Neural crest cell (in vitro differentiated cells): ENCODE measurements at places on chromosomes 13 and 19.

- DNase-seq: no peak
Measured at GRCh38 chr13:21150013-21150412, 26.3 kb downstream of the SKA3 start.

- no peak for DNase-seq
Measured at GRCh38 chr19:33780746-33781145, 15.9 kb upstream of the KCTD15 start.

- no peak for DNase-seq
Measured at GRCh38 chr19:2922987-2923386, 21.8 kb downstream of the ZNF77 start.

DNA sequence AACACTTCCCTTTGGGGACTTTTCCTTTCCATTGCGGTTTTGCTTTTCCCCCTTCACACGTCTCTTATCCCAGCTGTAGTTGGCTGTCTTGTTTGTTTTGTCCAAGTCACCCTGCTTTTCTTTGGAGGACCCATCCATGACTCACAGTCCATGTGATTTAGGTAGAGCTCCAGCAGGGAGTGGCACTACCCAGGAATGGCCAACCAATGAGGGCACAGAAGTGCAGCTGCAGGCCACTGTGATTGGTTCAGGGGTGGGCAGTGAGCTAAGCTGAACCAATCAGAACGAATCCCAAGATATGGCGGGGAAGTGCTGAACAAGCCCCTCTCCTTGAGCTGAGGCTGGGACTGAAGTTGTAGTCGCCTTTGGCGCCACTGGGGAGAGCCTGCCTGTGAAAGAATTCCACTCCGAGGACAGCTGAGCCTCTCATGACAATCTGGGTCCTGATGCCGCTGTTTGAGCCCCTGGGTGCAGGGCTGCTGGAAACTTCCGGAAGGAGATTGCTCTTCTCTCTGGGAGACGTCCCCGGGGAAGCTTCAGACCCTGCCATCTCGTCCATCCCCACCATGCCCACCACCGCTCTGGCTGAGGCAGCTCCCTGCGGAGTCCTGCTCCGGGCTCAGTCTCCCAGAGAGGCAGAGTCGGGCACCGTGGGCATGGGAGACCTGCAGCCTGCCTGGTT lies 62.9 kb upstream of the URI1 start:
- DNase-seq: no peak

- DNase-seq: no peak
Measured at GRCh38 chr19:3899531-3900294, 19.2 kb downstream of the ATCAY start.

DNA sequence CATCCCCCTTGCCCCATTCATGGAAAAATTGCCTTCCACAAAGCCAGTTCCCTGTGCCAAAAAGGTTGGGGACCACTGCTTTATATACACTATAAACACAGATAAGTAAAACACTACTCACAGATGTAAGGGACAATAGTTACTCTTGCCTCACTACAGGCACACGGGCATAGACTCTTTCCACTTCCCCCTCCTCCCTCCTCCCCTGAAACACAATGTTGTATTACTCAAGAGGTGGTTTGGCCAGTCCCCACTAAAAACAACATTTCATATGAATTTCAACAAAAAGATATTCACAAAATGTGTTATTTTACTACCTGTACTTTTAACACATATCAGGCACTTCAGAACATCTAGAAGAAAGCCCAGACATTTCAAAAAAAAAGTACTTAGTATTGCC lies 45.1 kb downstream of the EPSTI1 start:
- DNase-seq: no peak

GRCh38 chr19:44345959-44346358 lies 10.5 kb downstream of the ZNF112 start:
- no peak for DNase-seq

DNA sequence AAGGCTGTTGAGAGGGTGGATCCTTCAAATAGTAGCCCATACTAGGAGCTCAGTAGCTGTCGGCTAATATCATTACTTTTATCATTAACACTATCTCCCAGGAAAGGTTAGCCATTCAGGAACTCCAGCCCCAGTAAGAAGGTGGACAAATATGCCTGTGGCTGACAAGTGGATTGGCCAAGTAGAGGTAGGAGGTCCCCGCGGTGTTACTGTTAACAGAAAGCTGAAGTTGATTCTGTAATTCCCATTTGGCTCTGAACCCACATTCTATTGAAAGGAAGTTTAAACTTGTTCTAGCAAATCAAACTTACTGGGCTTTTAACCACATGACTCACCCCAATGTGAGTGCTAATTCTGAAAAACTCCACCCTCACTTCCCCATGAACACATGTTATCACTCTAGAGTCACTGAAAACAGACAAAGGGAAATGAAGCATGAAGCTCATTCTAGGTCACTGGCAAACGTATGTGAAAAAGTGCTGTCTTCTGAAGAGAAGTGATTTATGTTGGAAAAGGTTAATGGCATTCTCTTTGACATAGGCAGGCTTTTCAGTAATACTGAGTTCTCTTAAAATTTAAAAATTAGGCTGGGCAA lies 273.5 kb downstream of the FGF14 start:
- no peak for DNase-seq

GRCh38 chr13:96650301-96650886 lies 343.9 kb downstream of the OXGR1 start:
- DNase-seq: no peak

- no peak for DNase-seq
Measured at GRCh38 chr13:102097708-102098107, 304.1 kb downstream of the FGF14 start.

GRCh38 chr13:23915308-23915707 lies 18.0 kb upstream of the C1QTNF9B start:
- DNase-seq: no peak

GRCh38 chr13:114064450-114065140 lies 67.8 kb downstream of the RASA3 start:
- DNase-seq: peak; percentile 72

DNA sequence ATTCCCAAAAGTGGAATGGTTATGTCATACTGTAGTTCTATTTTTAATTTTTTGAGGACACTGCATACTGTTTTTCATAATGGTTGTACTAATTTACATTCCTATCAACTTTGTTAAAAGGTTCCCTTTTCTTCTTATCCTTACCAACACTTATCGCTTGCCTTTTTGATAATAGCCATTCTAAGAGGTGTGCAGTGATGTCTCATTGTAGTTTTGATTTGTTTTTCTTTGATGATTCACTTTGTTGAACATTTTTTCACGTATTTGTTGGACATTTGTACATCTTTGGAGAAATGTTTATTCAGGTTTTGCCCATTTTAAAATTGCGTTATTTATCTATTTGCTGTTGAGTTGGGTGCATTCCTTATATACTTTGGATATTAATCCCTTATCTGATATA lies 188.8 kb upstream of the SPRY2 start:
- no peak for DNase-seq

GRCh38 chr13:102677122-102677521 lies 17.7 kb downstream of the METTL21C start:
- DNase-seq: no peak

- DNase-seq: no peak
Measured at GRCh38 chr19:50490991-50491472, 14.4 kb upstream of the GARIN5A start.

GRCh38 chr13:85197431-85197830 lies 601.8 kb downstream of the SLITRK6 start:
- DNase-seq: no peak

DNA sequence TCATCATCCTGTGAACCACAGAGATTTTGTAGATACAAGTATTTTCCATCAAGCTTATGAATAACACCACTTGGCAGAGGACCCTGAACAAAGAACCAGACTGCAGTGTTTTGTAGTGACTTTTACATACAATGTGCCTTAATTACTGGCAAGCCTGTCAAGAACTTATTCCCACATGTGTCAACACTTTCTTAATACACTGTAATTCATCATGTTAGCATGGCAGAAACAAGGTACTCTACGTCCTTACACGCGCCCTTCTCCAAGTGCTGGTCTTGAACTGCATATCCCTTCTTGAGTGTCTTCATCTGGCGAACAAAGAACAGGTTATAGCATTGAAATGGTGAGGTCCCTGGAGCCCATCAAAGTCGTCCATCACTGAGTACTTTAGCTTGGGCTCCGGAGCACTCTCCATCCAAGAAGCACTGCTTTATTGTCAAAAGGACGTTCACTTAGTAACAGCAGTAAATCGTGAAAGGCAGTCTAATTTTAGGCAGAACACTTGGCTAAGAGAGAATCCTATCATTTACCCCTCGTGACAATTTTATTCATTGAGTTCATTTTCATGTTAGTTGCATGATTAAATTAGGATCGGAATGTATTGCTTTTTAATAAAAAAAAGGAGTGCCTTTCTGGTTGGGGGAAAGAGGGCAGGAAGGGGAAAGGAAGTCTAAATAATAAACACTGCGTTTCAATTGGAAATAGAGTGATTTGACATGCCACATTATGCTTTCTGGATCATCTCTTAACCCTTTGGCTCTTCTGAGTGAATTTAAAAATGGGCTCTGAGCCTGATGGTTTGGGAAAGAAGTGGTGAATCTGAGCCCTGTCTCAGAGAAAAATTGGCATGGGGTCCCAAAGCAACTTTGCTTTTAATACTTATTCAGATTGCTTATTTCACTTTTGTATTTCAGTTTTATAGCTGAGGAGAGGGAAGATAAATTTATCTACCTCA lies 376.1 kb downstream of the DLEU7 start:
- DNase-seq: no peak

DNA sequence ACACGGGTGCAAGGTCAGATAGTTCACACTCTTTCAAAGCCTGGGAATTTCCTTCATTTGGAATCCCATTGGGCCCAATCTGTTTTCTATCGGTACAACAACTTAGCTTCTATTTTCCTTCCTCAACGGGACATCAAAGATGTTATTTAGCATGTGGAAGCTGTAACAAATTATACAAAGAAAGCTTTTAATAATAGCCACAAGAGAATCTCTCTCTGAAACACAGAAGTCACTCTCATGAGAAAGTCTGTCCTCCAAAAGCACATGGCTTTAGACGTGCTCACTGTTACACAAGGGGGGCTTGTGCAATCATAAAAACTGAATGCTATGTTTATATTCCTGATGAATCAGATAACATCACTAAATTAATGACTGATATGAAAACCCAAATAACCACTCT lies 28.9 kb upstream of the CYSLTR2 start:
- DNase-seq: no peak

GRCh38 chr19:29285878-29286277 lies 72.9 kb upstream of the UQCRFS1 start:
- peak; percentile 40 for DNase-seq

- DNase-seq: no peak
Measured at GRCh38 chr13:106714271-106714982, 146.5 kb upstream of the ARGLU1 start.

- no peak for DNase-seq
Measured at GRCh38 chr13:103250071-103250470, 183.9 kb upstream of the SLC10A2 start.

- no peak for DNase-seq
Measured at GRCh38 chr19:38698225-38699026, 45.8 kb downstream of the CAPN12 start.

GRCh38 chr19:7224209-7224686 lies 70.0 kb downstream of the INSR start:
- no peak for DNase-seq

DNA sequence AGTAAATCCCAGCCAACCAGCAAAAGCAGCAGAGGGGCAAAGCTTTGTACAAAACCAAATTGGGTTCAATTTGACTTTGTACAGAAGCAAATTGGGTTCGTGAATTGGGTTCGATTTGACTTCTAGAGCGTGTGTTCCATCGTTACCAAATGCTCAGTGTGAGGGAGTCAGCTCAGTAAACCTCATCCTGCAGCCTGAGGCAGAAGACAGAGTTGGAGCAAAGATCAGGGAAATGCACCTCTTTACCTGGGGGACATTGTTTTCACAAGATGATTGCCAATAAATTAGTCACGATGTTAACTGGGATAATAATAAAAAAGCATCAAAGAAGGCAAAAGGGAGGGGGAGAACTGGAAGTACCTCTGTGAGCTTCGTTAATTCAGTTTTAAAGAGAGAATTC lies 1.5 kb downstream of the RAB20 start:
- no peak for DNase-seq

- no peak for DNase-seq
Measured at GRCh38 chr13:98321395-98321794, 144.3 kb upstream of the RNF113B start.

GRCh38 chr13:76091076-76091475 lies 454.9 kb downstream of the LMO7 start:
- DNase-seq: no peak
